Osteoblast (primary cell): ENCODE measurements at places on chromosomes 12 and 14.

- peak; percentile 54 for DNase-seq
These were observed 37.9 kb upstream of the PLEKHG6 start for GRCh38 chr12:6272300-6273204.

GRCh38 chr12:117034701-117035151 lies 64.5 kb downstream of the TESC start:
- no peak for DNase-seq

DNA sequence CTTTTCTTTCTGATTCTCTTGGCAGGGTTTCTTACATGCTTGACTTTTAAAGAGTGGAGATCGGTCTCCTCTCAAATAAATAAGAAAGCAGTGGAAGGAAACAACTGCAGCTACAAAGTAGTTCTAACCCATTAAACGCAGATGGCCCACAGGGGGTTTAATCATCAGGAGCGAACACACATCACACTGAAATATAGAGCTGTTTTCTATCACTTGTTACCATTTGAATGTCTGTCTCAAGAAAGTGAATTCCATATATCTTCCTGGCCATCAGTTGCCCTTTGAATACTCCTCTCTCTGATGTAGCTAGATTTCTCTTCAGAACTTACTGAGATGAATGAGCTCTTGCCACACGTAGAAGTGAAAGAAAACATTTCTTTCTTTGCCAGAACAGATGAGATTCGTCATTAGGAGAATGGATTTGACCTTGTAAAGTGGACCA lies 29.1 kb downstream of the ALX1 start:
- DNase-seq, result no peak

DNA sequence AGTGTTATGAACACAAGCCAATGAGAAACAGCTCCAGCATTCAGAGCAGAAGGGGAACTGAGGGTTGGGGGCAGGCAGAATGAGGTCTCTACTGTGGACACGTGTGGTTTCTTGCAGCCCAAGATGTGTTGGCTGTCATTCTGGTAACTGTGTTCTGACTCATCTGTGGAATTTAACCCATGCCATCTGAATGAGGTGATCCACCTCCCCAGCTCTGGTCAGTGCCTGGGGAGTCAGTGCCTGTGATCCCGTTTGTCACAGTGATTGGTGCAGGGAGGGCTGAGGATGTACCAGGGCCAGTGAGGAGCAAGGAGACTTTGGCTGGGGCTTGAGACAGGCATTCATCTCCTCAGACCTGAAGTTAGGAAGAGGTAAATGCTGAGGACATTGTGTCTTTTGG lies 216.8 kb downstream of the MSRB3 start:
- peak; percentile 69 for DNase-seq

GRCh38 chr14:55092341-55092740 lies 36.7 kb upstream of the LGALS3 start:
- DNase-seq, result no peak
